ENCODE measurements at places on chromosomes 5 and 9.

DNA sequence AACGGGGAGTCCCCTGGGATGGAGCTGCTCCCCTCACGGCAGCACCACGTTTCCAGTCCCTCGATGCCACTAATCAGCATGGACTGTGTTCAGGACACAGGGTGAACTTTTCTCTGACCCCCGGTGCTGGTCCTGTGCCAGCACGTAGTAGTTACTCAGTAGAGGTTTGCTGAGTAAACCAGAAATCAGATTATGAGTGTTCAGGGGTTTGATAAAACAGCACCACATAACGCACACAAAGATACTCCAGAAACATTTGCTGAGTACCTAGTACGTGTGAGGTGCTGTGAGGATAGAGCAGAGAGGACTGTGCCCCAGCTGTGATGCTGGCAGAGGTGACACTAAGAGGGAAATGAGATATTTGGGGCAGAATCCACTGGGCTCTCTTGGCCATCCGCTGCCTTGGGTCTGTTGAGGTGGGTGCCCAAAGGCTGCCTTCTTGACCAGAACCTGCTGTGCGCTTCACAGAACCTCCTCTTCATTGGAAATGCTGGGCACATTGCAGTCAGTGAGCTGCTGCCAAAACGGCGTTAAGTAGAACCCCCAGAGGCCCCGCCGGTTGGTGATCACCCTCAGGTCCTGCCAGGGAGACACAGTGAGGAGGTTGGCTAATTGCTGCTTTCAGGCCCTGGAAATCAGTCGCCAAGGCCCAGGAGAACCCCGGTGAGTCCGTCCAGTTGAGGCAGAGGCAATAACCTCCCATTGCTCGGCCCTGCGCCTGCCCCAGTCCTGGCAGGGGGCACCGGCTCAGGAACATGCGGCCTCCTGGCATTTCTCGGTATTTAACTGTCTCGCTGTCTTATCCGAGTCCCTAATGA is 49.4 kb downstream of the NEURL1B start:
- no peak for DNase-seq

DNA sequence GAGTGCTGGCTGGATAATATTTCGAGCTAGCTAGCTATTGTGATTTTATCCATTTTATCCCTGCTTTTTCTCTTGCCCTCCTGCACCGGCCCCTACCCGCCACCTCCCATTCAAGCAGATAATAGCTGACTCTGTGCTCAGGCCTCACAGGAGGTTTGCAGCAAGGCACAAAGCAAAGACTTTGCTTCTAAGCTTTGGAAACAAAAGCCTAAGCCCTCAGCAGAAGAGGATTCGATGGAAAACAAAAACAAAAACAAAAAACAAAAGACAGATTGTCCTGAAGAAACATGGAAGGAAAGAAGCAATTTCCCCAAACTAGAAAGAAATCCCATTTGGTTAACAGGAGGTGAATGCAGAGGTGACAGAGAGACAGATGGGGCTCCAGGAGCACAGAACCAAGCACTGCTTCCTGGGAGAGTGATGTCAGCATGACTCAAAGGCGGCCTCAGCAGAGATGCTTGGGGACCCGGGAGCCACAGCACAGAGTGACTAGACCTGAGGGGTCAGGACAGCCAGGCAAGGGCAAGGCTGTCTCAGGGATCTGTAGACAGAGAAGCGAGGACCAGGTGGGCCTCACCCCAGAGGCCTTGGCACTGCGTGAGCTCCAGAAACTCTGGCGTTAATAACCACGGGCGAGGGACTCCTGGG is 28.4 kb downstream of the MTX3 start:
- DNase-seq = no peak

DNA sequence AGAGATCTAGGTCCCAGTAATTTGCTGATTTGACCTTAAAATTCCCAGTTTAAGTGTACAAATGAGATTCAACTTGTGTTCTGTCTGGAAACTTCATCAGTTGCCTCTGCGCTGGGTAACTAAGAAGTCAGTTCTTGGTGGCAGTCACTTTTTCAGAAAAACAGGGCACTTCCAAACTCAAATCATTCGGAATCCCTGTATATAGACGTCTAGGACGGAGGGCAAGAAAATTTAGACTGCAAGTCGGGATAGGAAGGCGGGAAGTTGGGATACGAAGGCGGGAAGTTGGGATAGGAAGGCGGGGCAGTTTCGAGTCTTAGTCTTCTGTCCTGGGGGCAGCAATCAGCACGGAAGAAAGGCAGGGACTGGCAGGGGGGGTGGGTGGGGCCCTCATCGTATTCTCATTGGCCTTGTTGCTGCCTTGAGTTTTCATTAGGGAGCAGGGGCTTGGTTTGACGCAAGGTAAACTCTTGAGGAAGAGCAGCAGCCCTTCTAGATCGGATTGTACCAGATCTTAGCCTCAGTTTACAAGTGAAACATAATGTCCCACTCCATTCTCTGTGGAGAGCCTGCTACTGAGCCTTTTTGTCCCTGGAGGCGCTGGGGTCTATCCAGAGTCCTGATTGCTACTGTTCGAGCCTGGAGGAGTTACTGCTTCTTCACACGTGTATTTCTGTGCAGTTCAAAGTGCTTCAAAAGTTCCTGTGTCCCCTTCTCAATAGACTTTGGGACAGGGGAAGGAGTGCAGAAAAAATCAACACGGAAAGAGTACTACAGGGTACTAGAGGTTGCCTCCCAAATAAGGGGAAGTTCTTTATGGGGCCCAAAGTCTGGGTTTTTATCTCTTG is 2.7 kb upstream of the PURA start:
- no peak for DNase-seq

GRCh38 chr9:131745610-131746009 is 5.7 kb upstream of the RAPGEF1 start:
- no peak for DNase-seq

DNA sequence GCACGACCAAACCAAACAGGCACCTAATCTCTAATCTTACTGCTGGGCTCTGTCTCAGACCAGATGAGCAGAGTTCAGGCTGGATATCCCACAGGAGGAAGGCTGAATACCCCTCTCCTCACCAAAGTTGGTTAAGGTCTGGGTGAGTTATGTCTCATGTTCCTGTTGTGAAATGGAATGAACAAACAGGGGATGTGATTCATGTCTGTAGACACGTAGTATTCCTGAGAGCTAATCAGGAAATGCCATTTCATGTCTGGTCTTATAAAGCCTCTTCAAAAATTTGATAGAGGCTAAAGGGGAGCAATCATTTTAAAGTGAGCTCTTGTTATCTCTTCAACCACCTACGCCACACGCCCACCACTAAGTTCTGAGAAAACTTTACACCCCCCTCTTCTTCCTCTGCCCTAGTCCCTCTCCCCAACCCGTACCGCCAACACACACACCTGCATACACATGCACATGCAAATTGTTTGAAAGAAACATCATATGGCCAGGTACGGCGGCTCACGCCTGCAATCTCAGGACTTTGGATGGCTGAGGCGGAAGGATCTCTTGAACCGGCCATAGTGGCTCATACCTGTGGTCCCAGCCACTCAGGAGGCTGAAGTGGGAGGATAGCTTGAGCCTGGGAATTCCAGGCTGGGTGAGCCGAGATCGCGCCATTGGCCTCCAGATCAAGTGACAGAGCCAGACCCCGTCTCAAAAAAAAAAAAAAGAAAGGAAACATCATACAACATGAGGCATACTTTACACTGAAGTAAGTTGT is 69.8 kb upstream of the RAI14 start:
- DNase-seq = no peak

- no peak for DNase-seq
Observed at GRCh38 chr5:139387611-139388197, 2.0 kb downstream of the MZB1 start.

DNA sequence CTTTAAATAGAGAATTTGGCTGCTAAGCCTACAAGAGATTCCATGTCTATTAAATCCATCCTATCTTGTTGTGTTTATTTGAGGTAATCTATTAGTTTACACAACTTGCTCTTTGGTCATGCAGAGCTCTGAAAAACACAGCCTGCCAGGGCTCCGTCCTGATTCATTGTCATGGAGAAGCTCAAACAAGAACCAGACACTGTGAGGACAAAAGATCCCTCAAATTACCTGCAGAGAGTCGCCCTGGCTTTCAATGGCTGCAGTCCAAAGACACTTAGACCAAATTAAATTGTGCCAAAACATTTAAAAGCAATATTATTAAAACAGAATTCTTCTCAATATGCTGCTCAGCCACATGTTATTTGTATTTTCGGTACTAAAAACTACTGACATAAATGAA is 60.1 kb downstream of the CDH18 start:
- DNase-seq = no peak

- DNase-seq = no peak
Observed at GRCh38 chr9:115469841-115470240, 351.9 kb upstream of the TNC start.

DNA sequence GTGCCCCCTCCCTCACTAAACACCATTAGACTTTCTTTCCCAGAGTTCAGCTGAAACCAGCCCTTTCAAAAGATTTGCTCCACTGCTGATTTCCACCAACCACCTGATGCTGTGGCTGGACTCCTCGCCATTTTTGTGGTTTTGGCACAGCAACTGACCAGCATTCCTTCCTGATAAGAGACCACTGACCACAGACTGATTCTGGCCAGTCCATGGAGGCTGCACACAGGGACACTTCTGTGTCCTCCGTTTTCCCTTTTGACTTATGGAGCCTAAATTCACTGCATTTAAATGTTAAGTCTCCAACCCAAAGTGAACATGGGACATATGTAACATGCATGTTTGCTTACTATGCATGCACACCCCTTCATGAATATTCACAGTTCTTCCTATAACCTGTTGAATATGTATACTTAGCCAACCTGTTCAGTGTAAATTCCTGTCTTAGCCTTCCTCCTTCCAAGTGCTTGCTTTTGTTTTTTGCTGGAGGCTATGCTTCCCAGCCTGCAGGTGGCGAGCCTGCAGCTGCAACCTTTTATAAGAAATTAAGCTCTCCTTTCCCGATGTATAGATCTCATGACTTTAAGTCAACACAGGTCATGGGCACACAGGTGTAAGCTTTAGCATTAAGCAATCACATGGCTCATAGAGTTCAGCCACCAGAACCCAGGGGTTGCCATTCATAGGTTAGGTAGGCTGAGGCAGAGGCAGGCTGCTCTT is 78.7 kb downstream of the ACTL7B start:
- DNase-seq = no peak

DNA sequence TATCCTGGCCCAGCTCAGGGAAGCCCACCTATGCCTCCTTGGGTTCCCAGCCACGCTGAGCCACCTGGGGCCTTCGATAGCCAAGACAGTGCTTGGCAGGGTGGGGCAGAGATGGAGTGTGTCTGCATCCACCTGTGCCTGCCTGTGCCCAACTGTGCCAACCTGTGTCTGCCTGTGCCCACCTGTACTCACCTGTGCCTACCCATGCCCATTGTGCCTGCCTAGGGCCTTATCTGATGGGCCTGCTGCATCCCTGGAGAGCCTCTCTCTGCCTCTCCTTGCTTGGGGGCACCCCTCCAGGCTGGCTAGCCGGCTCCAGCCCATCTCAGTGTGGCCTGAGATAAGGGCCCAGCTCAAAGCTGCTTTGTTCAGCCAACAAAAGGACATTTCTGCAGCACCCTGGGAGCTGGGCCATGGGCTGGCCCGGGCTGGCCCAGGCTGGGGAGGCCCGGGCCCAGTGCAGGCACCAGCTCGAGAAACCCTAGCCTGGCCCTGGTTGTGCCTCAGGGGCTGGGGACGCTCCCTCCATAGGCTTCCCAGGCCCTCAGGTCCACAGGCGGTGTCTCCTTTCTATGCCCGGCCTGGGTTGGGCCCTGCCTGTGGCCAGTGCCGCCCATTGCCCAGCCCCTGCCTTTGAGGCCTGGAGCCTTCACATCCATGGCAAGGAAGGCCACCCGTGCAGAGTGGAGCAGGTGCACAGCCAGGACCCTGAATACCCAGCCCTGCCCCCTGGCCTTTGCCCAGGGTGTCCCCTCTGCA is 37.3 kb upstream of the NOTCH1 start:
- no peak for DNase-seq

- no peak for DNase-seq
Observed at GRCh38 chr5:135435467-135436330, 11.4 kb downstream of the DCANP1 start.

All from stimulated activated CD8-positive, alpha-beta memory T cell treated with anti-CD3 and anti-CD28 coated beads, Interleukin-4, amount 100 ng/mL, for 4 hours (primary cell).